ENCODE measurements at places on chromosomes 16 and 17. TPM values are rescaled to one million over a fixed set of nuclear protein-coding genes. Genes with fewer than 3 reads are reported as not detected.

SLC2A4 gene
- total RNA-seq = not detected

SYT17 gene
- total RNA-seq = not detected

MFAP4 gene
- total RNA-seq = not detected

BAIAP3 gene
- 1.0 TPM for total RNA-seq

SLC35G3 gene
- not detected for total RNA-seq

ITGAD gene
- not detected for total RNA-seq

SCN4A gene
- not detected for total RNA-seq

KRTAP17-1 gene
- not detected for total RNA-seq

ATP2C2 gene
- 0.67 TPM for total RNA-seq

KRTAP2-3 gene
- 4.8 TPM for total RNA-seq

CALB2 gene
- not detected for total RNA-seq
